CD4-positive, CD25-positive, alpha-beta regulatory T cell (primary cell): ENCODE measurements at places on chromosomes 11 and 22.

- DNase-seq: no peak
Measured at GRCh38 chr11:117769533-117769932, 27.5 kb downstream of the DSCAML1 start.

- DNase-seq: no peak
Measured at GRCh38 chr11:77560605-77561004, 29.1 kb upstream of the AQP11 start.

DNA sequence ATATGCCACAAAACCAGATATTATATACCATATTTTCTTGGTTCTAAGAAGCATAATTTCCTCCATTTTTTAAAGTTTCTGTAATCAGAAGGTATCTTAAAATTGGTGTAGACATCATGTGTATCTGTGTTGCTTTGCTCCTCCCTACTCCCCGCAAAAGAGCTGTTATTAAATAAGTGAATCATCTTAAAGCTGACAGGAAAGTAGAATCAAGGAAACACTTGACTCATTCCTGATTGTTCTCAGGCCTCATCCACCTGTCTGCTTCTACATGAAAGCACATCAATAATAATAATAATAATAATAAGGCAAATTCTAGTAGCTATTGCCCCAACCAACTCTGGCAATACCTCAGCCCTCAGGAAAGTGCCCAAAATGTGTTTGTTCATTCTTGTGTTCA is 26.2 kb upstream of the GUCY1A2 start:
- no peak for DNase-seq

GRCh38 chr11:18633256-18634139 is 644 bp downstream of the SPTY2D1 start:
- peak; percentile 14 for DNase-seq

- no peak for DNase-seq
Measured at GRCh38 chr11:75526192-75526541, 426 bp upstream of the GDPD5 start.

DNA sequence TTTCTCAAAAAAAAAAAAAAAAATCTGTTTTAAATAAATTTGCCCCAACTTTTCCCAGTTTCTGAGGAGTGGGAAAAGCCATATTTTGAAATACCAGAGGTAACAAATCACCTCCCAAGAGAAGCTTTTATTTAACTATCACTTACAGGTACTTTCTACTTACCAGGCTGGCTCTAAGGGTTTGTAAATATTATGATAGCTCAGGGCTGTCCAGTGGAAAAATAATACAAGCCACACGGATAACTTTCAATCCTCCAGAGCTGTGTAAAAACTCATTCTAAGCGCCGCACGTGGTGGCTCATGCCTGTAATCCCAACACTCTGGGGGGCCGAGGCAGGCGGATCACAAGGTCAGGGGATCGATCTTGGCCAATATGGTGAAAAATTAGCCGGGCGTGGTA is 5.6 kb upstream of the SEC14L4 start:
- DNase-seq: no peak

GRCh38 chr22:38239101-38239761 is 33.6 kb downstream of the TMEM184B start:
- no peak for DNase-seq

DNA sequence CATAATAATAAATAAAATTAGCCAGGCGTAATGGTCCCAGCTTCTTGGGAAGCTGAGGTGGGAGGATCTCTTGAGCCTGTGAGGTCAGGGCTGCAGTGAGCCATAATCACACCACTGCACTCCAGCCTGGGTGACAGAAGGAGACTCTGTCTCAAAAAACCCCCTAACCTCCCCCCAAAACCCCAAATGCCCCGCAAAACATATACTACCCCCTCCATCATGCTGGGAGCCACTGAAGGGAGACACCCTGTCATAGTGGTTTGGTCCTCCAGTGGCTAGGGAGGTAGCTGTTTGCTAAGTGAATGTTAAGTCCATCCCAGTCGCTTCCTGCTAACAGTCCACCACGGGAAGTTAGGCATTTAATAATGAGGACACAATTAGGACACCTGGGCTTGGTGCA is 125.0 kb downstream of the ABTB2 start:
- no peak for DNase-seq

DNA sequence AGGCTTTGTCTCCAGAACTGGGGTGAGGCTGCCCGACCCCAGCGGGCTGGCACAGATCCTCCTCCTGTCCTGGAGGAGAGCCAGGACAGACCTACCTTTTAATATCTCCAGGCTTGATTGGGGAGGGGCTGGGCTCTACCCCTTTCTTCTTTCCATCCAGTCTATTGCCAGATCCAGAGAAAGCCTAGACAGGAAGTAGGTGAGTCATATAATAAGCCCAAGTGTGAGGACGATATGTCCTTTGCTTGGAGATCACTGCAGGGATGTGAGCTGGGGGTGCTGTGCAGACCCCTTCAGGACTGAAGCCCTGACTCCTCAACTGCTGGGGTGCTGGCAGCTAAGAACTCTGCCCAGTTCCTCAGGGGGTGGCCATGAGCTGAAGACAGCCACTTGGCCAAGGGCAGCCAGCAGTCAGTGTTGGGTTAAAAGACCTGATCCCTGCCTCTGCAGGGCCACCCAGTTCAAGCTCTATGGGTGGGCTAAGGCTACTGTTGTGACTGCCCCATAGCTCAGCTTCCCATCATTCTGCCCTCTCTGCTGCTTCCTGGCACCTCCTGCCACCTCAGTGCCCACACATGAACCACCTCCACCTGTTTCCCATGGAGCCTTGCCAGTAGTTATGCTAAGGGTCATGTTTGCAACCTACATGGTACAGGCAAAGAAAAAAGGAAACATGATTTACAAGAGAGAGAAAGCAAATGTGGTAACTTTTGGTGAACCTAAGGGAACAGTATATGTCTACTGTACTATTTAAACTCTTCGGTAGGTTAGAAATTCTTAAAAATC is 8.3 kb upstream of the C22orf39 start:
- DNase-seq: no peak

DNA sequence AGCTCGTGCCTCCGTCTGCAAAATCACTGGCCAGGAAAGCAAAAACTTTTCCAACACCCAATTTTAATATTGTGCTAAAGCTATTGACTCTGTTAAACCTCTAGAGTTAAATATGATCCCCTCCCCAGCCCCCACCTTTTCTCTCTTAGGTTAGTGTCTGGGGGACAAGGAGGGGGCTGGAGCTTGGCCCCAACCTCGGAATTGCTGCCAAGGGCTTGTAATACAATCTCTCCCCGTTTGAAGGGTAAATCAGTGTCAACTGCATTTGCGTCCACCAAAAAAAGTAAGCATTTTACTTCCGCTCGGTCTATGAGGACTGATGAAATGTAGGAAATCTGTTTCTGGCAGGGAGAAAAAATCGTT is at the start of gene GAS2:
Gene GAS2 (plus strand): TSS at position 287 of the 363 bp plus-strand sequence. CDS start 8,259 bp downstream, outside the sequence.
- DNase-seq: no peak

GRCh38 chr11:84412862-84413261 is 1126.7 kb upstream of the CCDC90B start:
- no peak for DNase-seq

DNA sequence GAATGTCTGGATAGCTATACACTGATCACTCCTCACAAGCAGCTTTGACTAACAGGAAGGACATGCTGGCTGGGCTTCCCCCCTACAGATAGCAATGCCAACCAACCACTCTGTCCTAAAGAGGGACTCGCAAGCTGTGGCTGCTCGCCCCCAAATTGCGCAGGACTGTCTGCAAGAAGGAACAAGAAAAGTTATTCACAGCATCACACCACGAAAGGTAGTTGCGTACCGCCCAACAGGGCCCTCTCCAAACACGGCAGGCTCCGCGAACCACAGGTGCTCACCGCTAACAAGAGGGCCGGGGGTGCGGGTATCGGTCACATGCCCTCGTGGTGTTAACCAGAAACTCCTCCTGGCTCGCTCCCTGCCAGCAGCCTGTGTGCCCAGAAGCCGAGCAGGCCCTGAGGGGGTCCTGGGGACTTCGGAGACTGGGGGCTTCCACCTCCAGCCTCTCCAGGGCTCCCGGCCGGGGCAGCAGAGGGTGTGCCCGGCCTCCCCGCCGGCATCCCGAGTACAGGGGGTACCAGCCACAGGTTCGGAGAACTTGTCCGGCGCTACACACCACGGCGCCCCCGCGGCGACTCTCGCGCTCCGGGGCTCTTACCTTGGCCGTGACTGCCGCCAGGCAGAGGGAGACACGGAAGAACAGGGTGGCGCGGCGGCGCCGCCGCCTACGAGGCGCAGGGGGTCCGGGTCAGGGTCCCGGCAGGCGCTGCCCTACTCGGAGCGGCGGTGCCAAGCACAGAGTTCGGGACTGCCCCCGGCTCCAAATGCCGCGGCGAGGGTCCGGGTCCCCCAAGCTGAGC is 682 bp downstream of the LARGE1 start:
- no peak for DNase-seq

DNA sequence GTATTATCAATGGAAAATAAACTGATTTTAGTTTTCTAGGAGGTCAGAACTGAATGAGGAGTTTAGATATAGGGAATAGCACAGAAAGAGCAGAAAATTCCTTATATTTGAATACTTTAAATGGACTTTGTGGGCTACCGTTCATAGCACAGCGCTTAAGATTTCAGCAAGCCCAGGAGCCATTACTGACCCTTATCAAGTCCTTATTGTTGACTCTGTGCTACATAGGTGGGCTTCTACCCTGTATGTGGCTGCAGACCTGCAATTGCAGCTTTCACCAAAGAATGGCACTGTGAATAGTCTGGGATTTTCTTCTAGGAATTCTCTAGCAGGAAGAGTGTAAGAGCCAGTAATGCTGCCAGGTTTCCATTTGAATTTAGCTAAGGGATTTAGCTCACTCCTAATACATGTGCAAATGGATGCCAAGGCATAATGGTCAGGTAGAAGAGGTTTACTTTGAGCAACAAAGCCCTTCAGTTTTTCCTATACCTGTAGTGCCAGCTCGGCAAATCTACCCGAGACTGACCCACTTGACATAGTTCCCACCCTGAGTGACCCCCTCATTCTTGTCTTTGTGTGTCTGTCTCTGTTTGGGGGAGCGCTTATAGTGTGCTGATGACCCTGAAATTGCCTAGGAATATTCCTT is 42.5 kb upstream of the DLAT start:
- DNase-seq: no peak

DNA sequence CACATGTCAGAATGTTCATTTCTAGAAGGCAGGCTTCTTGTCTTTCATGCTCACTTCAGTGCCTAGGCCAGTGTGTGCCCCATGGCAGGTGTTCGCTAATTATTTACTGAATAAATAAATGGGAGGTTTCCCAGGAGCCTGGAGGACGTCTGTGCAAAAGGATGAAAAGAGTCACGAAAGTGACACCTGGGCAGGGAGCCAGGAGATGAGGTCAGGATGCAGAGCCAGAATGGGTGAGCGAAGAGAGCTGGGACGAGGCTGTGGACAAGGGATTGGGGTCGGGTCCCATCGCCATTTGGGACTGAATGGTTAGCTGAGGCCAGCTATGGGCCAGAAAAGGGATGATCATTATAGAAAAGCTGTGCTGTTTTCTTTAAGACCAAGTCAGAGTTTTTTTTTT is 560.4 kb downstream of the TBC1D22A start:
- no peak for DNase-seq

DNA sequence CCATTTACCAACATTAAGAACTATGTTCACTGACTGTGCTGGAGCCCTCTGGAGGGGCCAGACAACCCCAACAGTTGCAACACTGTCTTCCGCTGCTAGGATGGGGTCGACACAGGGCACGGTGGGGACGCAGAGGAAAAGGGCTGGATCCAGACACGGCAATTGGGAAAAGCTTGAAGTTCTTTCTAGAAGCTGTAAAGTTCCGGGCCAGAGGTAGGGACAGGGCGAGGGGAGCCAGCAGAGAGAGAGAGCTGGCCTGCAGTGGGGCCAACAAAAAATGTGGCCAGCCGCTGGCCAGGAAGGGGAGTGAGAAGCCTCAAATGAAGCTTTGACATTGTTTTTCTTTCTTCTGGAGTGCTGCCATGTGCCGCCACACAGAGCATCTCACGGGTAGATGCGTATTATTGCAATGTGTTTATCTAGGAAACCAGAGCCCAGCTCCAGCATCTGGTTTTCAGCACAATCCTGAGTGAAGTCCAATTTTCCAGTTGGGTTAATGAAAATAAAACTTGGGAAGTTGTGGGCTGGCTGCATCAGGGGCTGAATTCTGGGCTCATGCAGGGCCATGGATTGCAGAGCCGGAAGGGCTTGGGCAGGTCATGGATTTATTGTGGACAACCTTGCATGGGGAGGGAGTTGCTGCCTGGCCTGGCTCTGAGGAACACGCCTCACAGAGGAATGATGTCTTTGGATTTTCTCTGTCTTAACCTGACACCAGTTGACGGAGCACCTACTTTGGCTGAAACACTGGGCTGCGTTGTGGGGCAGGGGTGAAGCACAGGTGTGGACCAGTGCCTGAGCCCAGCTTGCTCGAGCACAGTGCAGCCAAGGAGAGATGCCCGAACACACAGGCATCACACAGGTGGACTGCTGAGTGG is 67.6 kb upstream of the AMPD3 start:
- DNase-seq: no peak

- no peak for DNase-seq
Measured at GRCh38 chr11:62181097-62181496, 8.9 kb upstream of the SCGB1D1 start.

- peak; percentile 80 for DNase-seq
Measured at GRCh38 chr11:93740730-93741093, 583 bp downstream of the TAF1D start.

GRCh38 chr11:35087648-35088047 is 51.3 kb upstream of the CD44 start:
- DNase-seq: no peak

GRCh38 chr11:11250470-11250869 is 102.6 kb downstream of the CSNK2A3 start:
- DNase-seq: no peak

DNA sequence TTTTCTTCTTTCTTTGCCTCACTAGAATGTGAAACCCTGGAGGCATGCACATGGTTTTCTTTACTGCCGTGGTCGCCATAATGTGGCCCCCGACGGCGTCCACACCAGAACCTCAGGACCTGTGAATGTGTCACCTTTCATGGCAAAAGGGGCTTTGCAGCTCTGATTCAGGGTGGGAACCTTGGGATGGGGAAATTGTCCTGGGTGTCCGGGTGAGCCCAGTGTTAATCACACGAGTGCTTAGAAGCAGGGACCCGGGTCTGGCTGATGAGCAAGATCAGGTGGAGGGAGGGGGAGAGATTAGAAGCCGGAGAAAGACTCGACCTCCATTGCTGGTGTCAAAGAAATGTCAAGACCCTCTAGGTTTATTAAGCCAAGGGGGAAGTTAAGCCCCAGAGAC is 74.7 kb upstream of the SHISAL1 start:
- no peak for DNase-seq

DNA sequence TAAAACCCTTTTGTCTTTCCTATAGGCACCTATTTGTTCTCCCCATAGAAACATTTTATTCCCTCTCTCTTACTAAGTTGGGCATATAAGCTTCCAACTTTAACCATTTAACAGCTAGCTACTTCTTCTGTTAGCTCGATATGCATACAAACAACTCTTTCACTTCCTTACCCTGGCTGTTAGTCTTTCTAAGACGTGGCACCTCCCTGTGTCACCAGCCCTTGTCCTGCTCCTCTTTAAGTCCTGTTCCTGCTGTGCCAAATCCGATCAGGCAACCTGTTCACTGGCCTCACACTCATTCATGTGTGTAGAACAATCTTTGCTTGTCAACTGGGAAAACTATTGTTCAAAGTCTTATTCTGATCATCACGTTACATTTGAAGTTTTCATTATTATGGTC is 1376.1 kb upstream of the TENM4 start:
- DNase-seq: no peak
